Stimulated activated CD4-positive, alpha-beta T cell treated with anti-CD3 and anti-CD28 coated beads, TNF-alpha, amount 100 ng/mL, for 24 hours (primary cell): ENCODE measurements at places on chromosomes 7 and 10.

DNA sequence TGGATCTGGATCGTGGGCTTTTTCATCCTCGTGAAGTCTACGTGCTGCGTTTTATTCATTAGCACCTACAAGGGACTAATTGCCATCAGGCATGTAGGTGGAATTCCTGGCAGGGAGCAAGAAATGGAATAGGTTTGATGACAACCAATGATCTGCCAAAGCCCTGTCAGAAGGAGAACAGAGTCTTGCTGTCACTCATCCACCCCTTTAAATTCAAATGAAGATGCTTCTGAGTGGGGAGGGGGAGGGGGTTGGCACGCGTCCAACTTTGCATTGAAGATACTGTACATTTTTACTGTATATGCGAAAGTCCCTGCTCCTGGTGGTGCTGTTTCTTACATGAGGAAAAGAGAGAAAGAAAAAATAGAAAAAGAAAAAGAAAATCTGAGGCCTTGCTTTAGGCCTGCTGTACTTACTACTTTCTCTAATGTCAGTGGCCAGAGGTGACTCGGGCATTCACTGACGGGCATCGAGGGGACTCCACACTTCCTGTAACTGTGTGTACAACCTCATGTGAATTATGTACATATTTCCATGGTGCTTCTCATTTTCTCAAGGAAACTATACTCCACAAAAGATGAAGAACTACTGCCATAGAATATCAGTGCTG lies 569.1 kb downstream of the INHBA start:
- no peak for DNase-seq

GRCh38 chr7:40986351-40986873 lies 716.5 kb downstream of the INHBA start:
- DNase-seq = no peak

DNA sequence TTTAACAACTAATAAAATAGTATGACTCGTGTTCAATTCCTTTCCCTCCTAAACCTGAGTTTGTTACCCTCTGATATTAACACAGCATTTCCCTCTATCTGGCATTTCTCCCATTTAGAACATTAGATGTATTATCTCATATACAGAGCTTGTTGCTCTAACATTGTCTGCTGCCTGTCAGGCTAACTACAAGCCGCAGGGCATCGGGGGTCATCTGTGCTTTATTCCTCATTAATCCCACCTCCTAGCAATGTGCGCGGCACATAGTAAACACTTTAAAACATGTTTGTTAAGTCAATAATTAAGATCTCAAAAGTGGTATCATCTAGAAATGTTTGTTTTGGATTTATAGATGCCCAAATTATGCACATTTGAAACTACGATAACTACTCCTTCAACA lies 52.9 kb upstream of the NEBL start:
- DNase-seq = no peak

DNA sequence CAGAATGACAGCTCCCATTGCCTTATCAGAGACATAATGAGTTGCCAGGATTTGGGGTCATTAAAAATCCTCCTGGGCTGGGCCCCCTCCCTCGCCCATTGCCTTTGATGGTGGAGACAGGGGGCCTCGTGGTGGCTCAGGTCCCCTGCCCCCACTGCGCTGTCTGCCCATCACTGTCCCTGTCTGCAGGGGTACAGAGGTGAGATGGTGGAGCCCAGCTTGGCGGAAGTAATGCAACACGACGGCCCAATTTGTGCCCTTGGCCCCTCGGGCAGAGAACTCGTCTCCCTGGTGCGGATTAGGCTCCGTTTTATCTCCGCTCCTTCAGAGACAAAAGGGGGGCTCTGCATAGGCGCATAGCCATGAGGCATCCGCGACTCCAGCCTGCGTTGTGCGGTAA lies 152.4 kb upstream of the UNC5B start:
- DNase-seq = no peak

GRCh38 chr7:13109201-13109600 lies 421.8 kb downstream of the ARL4A start:
- no peak for DNase-seq

DNA sequence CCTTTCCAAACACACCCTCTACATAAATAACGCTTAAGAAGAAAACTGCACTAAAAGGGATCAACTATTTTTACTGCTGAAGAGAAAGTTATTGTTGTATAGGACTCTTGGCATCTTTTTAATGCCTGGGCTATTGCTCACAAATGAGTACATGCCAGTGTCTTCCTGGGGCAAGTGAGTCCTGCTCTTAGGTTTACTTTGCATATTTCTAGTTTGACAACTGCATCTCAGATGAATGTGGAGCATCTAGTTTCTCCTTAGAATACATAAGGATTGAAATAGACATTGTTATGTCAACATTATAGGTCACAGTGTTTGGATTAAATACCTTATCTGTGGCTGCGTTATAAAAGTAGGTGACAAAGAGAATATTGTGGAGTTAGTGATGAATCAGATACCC lies 44.5 kb downstream of the PSMC2 start:
- DNase-seq = no peak

DNA sequence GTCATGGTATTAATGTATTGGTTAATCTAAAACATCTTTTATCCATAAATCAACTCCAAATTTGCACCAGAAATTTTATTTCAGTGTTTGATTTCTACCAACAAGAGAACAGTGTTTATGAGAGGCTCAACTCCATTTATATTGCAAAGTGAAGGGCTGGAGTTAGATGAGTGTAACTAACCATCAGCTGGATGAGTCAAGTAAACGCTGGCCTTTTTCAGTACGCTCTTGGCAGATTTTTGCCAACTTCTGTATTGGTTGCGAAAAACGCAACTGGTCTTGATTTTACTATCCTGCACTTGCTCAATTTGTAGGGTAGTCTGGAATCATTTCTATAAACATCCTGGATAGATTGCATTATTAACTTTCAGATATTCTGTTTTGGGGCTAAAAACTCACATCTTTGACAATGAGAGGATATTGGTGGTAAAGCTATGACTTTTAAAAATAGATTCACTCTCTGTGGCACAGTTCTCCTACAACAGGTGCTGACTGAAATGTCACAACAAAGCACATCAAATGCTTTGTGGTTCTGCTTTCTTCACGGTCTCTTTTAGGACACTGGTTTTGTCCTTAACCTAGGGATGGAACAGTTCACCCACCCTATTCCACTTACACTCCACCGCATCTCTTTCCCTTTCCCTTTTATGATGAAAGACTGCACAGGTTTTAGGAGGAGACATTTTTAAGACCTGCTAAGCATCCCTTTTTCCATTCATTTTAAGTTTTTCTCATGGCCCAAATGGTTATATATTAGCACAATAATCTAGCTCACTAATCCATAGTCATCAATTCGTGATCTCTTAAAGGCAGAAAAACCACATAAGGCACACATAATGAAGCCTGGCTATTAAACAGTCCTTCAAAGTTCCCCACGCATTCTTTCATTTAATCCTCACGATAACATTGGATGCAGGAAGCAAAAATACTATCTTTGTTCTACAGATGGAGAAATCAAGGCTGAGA lies 12.8 kb downstream of the CACNA2D1 start:
- DNase-seq = no peak

DNA sequence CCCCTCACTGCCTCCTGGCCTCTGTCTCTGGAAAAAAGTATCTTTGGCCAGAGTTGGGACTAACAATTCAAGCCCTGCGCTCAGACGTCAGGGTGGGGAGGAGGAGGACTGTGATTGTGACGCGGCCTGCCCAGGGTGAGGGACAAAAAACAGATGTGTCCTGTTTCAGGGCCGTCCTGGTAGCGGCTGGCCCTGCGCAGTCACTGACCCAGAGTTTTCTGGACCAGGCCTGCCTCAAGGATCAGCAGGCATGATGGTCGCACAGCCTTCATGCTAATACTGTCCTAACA lies 110.1 kb downstream of the CYTH3 start:
- no peak for DNase-seq

- no peak for DNase-seq
Observed at GRCh38 chr10:36116731-36117130, 474.6 kb upstream of the FZD8 start.

DNA sequence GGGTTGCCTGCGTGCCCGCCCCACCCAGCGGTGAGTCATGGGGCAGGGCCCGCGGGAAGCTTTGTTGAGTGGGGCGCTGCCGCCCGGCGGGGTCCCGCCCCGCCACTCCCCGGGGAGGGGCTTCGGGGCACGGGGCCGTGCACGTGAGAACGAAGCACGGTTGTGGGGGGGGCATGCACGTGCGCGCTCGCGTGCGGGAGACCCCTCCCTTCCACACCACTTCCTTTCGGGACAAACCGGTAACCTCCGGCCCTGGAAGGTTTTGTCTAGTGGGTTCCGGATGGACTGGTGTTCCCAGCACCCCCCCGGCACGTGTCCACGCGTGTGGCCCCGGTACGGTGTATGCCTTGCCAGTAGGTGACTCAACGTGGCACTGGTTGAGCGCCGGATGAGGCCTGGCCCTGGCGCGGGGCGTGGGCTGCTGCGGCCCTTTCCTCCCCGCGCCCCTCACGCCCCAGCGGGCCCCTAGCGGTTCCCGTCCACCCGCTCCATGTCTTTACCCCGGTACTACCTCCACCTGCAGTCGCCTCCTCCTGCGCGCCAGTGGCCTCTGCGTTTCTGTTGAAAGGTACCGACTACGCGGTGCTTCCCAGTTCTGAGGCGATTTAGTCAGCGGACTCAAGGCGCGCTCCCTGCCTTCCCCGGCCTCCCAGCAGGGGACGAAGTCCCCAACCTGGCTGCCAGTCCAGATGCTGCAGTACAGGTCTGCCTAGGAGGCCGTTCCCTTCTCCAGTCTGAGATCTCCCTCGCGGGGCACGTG lies 3.1 kb downstream of the ADIRF start:
- DNase-seq = peak; percentile 83

GRCh38 chr10:111018021-111018420 lies 58.8 kb upstream of the ADRA2A start:
- DNase-seq = no peak

GRCh38 chr10:122263971-122264370 lies 7.1 kb upstream of the BTBD16 start:
- DNase-seq = no peak

- no peak for DNase-seq
Observed at GRCh38 chr7:25109276-25109675, 15.8 kb downstream of the CYCS start.

GRCh38 chr10:24650669-24651391 lies 72.9 kb downstream of the ARHGAP21 start:
- DNase-seq = no peak

GRCh38 chr7:129066290-129067131 lies 11.6 kb upstream of the TNPO3 start:
- no peak for DNase-seq

GRCh38 chr7:151518105-151518946 lies 1.4 kb downstream of the RHEB start:
- peak; percentile 63 for DNase-seq

DNA sequence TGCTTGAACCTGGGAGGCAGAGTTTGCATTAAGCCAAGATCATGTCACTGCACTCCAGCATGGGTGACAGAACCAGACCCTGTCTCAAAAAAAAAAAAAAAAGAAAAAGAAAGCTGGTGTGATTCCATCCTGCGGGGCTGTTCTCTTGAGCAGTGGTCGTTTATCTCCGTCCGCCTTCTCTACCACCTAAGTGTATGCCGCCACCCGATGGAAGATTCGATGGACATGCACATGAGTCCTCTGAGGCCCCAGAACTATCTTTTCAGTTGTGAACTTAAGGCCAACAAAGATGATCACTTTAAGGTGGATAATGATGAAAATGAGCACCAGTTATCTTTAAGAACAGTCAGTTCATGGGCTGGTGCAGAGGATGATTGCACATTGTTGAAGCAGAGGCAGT lies 65.7 kb downstream of the ABRAXAS2 start:
- DNase-seq = no peak

DNA sequence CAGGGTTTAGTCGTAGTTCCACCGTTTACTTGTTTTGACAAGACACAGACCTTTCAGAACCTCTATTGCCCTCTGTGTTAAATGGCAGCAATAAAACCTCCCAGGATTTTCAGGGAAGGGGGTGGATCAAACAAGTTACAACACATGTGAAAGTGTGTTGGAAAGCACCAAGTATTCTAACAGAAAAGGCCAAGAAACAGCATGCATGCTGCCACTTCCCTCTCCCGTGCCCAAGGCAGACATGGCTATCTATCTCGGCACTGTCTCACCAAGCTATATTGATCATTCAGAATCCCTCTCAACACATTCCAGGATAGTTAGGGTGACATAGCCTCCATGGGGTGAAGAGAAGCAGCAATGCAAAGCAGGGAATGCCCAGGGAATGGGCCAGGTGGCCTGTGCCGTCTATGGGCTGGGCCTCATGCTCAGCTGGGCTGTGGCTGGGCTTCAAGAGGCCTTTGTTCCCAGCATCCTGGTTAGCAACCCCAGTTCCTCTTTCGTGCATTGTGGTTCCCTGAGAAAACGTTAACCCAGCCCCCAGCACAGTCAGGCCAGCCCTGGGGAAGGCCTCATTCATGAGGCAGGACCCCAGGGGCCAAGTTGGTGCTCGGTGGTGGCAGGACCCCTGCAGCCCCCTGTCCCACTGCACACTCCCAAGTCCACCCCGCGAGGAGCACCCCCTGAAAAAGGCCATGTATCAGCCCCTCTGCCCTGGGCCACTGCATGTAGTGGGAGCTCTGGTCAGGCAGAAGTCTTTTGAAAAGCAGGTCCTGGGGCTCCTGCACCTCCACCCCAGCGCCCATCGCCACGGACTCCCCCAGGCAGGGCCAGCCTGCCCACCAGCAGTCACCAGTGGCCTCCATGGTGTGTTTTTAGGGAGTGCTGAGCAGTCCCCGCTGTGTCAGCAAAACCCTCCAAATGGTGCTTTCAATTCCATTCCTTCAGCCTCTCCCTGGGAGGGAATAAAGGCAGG lies 25.5 kb downstream of the VSIR start:
- no peak for DNase-seq

DNA sequence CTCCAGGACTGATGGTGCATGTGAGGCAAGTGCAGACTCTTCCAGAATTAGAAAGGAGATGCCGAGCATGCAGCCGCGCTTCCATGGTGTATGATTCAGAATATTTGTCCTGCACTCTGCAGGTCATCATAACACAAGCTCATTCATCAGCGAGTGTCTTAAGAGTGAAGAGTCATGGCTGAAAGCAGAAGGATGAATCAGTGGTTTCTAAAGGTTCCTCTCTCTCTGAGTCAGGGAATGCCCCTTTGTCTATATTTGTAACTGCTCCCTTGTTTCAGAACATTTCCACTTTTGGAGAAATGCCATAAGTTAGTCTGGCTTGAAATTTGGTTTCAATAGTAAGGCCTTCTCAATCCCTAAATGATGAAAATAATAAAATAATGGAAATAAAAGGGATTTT lies 52.3 kb downstream of the HECW1 start:
- no peak for DNase-seq

DNA sequence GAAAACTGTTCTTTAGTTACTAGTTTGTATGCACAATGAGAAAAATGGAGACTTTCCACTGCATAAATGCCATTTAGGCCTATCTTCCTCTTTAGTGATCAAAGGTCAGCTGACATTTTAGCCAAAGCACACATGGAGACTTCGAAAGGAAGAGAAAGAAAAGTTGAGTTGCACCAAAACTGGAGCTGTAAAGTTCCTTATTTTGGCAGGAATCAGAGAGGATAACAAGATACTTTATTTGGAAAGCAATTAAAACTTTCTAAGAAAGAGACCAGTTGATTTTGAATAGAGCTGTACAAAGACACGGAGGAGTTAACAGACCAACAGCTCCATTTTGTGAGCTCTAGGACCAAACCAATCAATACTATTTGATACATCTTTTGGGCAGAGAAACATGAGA lies 14.2 kb downstream of the ENTPD7 start:
- DNase-seq = no peak

- no peak for DNase-seq
Observed at GRCh38 chr7:133794479-133794878, 332.7 kb upstream of the LRGUK start.
